Heart left ventricle (tissue), 16 donors: ENCODE measurements at places on chromosomes 5 and 9. TPM values are rescaled to one million over a fixed set of nuclear protein-coding genes. Genes with fewer than 3 reads are reported as not detected.

- DNase-seq = no peak
- no peaks in the 10 kb centered on the region for H3K4me1 ChIP-seq
- no peaks in the 10 kb centered on the region for H3K27me3 ChIP-seq
- no peaks in the 10 kb centered on the region for H3K36me3 ChIP-seq
Measured at GRCh38 chr9:91530829-91531228, 107.2 kb upstream of the NFIL3 start.

DNA sequence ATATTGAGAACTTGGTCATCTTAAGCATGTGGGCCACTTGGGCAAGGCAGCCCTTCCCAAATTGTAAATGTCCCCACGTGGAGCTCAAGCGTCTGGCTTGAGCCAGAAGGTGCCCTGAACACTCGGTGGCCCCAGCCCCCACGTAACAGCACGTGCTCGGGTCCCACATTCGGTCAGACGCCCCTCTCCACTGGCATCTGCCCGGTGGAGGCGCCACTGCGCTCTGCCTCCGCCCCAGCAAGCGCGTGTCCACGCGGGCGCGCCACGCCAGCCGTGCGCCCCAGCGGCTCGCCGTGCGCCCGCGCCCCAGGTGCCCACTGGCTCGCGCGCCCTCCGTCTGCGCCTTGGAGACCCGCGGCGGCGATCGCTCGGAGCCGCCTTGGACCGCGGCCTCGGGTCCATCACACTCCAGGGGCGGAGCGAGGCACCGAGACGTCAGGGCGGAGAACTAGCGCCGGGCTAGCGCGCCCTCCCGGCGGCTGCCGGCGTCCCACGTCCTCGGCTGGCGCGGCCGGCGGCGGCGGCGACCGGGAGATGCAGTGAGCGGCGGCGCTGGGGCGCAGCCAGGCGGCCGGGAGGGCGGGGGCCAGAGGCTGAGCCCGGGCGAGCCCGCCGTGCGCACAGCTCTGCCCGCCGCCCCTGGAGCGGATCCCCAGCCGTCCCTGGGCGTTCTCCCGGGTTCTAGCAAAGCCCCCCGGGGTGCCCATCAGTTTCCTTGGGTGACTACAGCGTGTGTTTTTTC is at the start of gene PALM2AKAP2:
Gene PALM2AKAP2 (plus strand): TSS at position 488 of the 742 bp plus-strand sequence. CDS start 291 bp downstream, outside the sequence.
- H3K4me1 ChIP-seq = peaks cover 13% of the 10 kb centered on the region
- peak within 1 kb of the TSS; percentile 85 for H3K4me3 ChIP-seq
- peak; percentile 78 for DNase-seq
- no peaks in the 10 kb centered on the region for H3K36me3 ChIP-seq
- peak within 1 kb of the TSS; percentile 76 for H3K27ac ChIP-seq
- H3K27me3 ChIP-seq = no peaks in the 10 kb centered on the region

DNA sequence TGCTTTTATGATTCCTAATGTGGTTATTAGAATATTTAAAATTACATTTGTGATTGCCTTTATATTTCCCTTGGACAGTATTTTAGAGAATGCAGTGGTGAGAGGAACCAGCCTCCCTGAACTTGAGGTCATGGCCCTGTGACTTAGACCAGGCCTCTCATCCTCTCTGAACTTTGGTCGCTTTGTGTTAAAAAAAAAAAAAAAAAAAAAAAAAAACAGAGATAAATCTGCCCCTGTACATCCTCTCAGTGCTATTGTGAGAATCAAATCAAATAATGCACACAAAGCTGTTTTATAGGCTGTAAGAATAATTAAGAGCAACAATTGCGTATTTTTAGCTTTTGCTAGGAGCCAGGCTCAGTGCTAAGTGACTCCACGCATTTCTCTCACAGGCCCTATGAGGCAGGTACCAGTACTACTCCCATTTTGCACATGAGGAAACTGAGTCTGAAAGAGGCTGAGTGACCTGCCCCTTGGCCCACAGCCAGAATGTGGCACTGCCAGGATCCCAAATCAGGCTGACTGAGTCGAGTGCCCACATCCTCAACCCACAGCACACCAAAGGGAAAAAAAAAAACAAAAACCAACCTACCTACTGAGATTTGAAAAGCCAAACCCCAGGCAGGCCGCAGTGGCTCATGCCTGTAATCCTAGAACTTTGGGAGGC is 110.3 kb upstream of the LARP1 start:
- no peak overlapping the region for H3K27ac ChIP-seq
- no peaks in the 10 kb centered on the region for H3K36me3 ChIP-seq
- no peak overlapping the region for H3K4me3 ChIP-seq
- peaks cover 8% of the 10 kb centered on the region for H3K4me1 ChIP-seq
- DNase-seq = no peak

- H3K27me3 ChIP-seq = no peaks in the 10 kb centered on the region
- no peak for DNase-seq
- no peak overlapping the region for H3K27ac ChIP-seq
- H3K4me3 ChIP-seq = no peak overlapping the region
Measured at GRCh38 chr5:10500669-10501068, 59.0 kb downstream of the ROPN1L start.

- H3K4me1 ChIP-seq = no peaks in the 10 kb centered on the region
- DNase-seq = peak; percentile 53
- H3K27ac ChIP-seq = peak within 1 kb of the TSS; percentile 71
- H3K4me3 ChIP-seq = peak within 1 kb of the TSS; percentile 68
- H3K27me3 ChIP-seq = peaks cover 4% of the 10 kb centered on the region
Measured at GRCh38 chr5:115816226-115817081, at the start of gene CDO1. Gene CDO1, minus strand, starts transcription at chr5:115816659. Its CDS starts 262 bp downstream, at chr5:115816397.

GRCh38 chr5:109028608-109029299 is 281.1 kb downstream of the FER start:
- H3K4me3 ChIP-seq = no peak overlapping the region
- DNase-seq = no peak
- no peaks in the 10 kb centered on the region for H3K4me1 ChIP-seq
- H3K36me3 ChIP-seq = no peaks in the 10 kb centered on the region
- H3K27me3 ChIP-seq = no peaks in the 10 kb centered on the region

DNA sequence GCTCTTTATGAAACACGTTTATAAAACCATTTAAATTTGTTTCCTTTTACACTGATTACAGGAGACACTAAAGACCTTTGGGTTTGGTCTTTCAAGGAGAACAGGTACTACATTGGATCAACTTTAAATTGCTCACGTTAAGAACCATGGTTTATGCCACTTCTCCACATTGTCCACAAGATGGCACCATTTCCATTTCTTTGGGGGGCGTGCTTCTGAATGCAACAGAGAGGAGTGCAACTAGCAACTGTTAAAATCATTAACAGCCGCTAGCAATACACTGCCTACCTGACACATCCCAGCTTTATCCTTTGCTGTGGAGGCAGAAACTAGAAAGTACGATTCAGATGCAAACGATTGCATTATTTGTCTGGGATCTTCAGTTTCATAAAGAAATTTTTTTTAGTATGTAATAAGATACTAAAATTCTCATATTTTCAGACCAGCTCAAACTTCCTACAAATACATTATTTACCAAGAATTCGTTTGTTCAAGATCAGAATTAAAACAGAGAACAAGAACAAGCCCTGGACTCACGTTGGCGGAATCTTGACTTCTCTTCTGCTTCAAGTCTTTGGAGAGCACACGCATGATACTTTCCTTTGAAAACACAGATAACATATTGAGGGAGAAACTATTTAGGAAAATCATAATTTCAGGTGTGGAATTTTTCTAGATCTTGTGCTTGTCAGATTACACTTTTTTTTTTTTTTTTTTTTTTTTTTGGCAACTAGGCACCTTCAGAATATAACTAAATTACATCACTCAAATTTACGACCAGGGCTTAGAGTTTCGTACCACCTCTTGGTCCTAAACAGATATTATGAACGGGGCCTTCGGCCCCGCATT is 702 bp downstream of the CDC20B start:
- H3K36me3 ChIP-seq = no peaks in the 10 kb centered on the region
- no peak overlapping the region for H3K27ac ChIP-seq
- H3K4me3 ChIP-seq = peak overlapping the region; percentile 43
- peak; percentile 33 for DNase-seq

- H3K36me3 ChIP-seq = no peaks in the 10 kb centered on the region
- no peaks in the 10 kb centered on the region for H3K4me1 ChIP-seq
- H3K27ac ChIP-seq = no peak overlapping the region
- no peak overlapping the region for H3K4me3 ChIP-seq
- H3K27me3 ChIP-seq = peaks cover 50% of the 10 kb centered on the region
Measured at GRCh38 chr5:73459366-73459765, 10.8 kb upstream of the FOXD1 start.

DNA sequence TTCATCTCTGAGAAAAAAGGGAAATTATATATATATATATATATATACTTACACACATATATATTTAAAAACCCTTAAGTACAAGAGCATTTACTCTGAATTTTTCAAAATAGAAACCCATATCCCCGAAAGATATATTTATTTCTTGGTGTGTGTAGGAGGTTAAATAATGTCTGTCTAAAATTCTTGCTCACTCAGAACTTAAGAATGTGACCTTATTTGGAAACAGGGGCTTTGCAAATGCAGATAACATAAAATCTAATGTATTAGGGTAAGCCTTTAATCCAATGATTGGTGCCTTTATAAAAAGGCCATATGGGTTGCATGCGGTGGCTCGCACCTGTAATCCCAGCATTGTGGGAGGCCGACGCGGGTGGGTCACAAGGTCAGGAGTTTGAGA is 517.3 kb upstream of the TLE4 start:
- H3K4me3 ChIP-seq = no peak overlapping the region
- no peaks in the 10 kb centered on the region for H3K4me1 ChIP-seq
- no peak for DNase-seq
- H3K36me3 ChIP-seq = no peaks in the 10 kb centered on the region
- no peak overlapping the region for H3K27ac ChIP-seq
- no peaks in the 10 kb centered on the region for H3K27me3 ChIP-seq

GRCh38 chr5:116044073-116044472 is 11.8 kb downstream of the ARL14EPL start:
- H3K4me3 ChIP-seq = no peak overlapping the region
- H3K36me3 ChIP-seq = no peaks in the 10 kb centered on the region
- no peaks in the 10 kb centered on the region for H3K4me1 ChIP-seq

GRCh38 chr5:7755958-7756357 is 95.0 kb downstream of the CFAP90 start:
- no peak for DNase-seq
- H3K36me3 ChIP-seq = no peaks in the 10 kb centered on the region
- H3K27ac ChIP-seq = no peak overlapping the region
- no peaks in the 10 kb centered on the region for H3K4me1 ChIP-seq
- no peak overlapping the region for H3K4me3 ChIP-seq
- H3K27me3 ChIP-seq = no peaks in the 10 kb centered on the region

- H3K4me1 ChIP-seq = no peaks in the 10 kb centered on the region
- DNase-seq = peak; percentile 80
- no peaks in the 10 kb centered on the region for H3K27me3 ChIP-seq
- H3K4me3 ChIP-seq = no peak overlapping the region
- H3K27ac ChIP-seq = no peak overlapping the region
Measured at GRCh38 chr9:127035423-127035822, 87.0 kb downstream of the ANGPTL2 start.

GRCh38 chr5:115809946-115810345 is 6.5 kb downstream of the CDO1 start:
- H3K27ac ChIP-seq = no peak overlapping the region
- no peaks in the 10 kb centered on the region for H3K27me3 ChIP-seq
- H3K4me1 ChIP-seq = no peaks in the 10 kb centered on the region

- DNase-seq = no peak
Measured at GRCh38 chr9:33167972-33168461, 881 bp upstream of the B4GALT1 start.

- H3K27me3 ChIP-seq = no peaks in the 10 kb centered on the region
- DNase-seq = no peak
- peaks cover 10% of the 10 kb centered on the region for H3K4me1 ChIP-seq
- H3K4me3 ChIP-seq = no peak overlapping the region
Measured at GRCh38 chr9:123640792-123641222, 284.8 kb downstream of the CRB2 start.

GRCh38 chr5:67879620-67880510 is 335.7 kb upstream of the PIK3R1 start:
- DNase-seq = no peak
- no peaks in the 10 kb centered on the region for H3K36me3 ChIP-seq
- peaks cover 4% of the 10 kb centered on the region for H3K4me1 ChIP-seq
- H3K27ac ChIP-seq = no peak overlapping the region
- H3K27me3 ChIP-seq = no peaks in the 10 kb centered on the region

GRCh38 chr9:98500337-98500919 is 208.3 kb downstream of the GABBR2 start:
- H3K27ac ChIP-seq = no peak overlapping the region
- H3K36me3 ChIP-seq = no peaks in the 10 kb centered on the region
- H3K4me1 ChIP-seq = no peaks in the 10 kb centered on the region
- H3K4me3 ChIP-seq = no peak overlapping the region

DNA sequence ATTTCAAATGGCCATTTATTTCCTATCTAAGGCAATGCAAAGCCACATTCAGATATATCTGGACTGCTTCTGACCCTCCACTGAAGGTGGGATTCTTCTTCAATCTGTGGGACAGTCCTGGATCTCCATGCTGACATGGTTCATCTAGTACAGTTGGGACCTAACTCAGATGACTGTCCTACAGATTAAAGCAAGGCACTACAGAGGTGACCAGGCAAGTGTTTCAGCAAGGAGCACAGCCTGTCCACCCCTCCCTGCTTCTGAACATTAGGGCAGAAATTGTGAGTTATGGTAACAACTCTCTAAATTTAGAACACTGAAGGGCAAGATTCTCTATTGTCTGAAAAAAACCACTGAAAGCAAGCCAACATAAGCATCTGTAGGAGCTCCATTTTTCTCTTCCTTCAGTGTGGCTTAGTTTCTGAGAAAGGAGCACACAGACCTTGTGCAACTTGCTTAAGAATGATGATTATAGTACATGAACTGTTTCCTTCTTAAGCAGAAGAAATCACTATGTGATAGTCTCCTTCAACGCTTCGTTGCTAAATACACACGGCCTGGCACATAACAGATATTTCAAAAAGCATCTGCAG is 62.9 kb upstream of the BARX1 start:
- no peak overlapping the region for H3K4me3 ChIP-seq
- no peak for DNase-seq
- no peak overlapping the region for H3K27ac ChIP-seq
- H3K36me3 ChIP-seq = no peaks in the 10 kb centered on the region

- H3K4me3 ChIP-seq = no peak overlapping the region
- DNase-seq = no peak
- H3K27me3 ChIP-seq = no peaks in the 10 kb centered on the region
- no peak overlapping the region for H3K27ac ChIP-seq
- H3K4me1 ChIP-seq = no peaks in the 10 kb centered on the region
- no peaks in the 10 kb centered on the region for H3K36me3 ChIP-seq
Measured at GRCh38 chr9:37693260-37693659, 42.5 kb downstream of the FRMPD1 start.

GRCh38 chr5:154583671-154584177 is 105.7 kb upstream of the HAND1 start:
- no peaks in the 10 kb centered on the region for H3K4me1 ChIP-seq
- no peaks in the 10 kb centered on the region for H3K36me3 ChIP-seq
- peaks cover 29% of the 10 kb centered on the region for H3K27me3 ChIP-seq
- H3K27ac ChIP-seq = no peak overlapping the region

- DNase-seq = no peak
- no peak overlapping the region for H3K27ac ChIP-seq
- no peaks in the 10 kb centered on the region for H3K4me1 ChIP-seq
- no peak overlapping the region for H3K4me3 ChIP-seq
- H3K27me3 ChIP-seq = no peaks in the 10 kb centered on the region
Measured at GRCh38 chr9:76962732-76963131, 56.7 kb upstream of the FOXB2 start.

ADGRD2 gene
- polyA plus RNA-seq = not detected

NR6A1 gene
- polyA plus RNA-seq = 0.84 TPM

C9orf57 gene
- polyA plus RNA-seq = not detected

TCOF1 gene
- polyA plus RNA-seq = 18.8 TPM

LMX1B gene
- polyA plus RNA-seq = 0.15 TPM

MRPL22 gene
- polyA plus RNA-seq = 144 TPM

IFNA1 gene
- polyA plus RNA-seq = not detected

TEX48 gene
- polyA plus RNA-seq = not detected

CCDC180 gene
- polyA plus RNA-seq = 0.55 TPM

POLE3 gene
- polyA plus RNA-seq = 14.9 TPM

PKD2L2 gene
- 0.08 TPM for polyA plus RNA-seq
